ENCODE measurements at places on chromosomes 4 and X. TPM values are rescaled to one million over a fixed set of nuclear protein-coding genes. Genes with fewer than 3 reads are reported as not detected.

DNA sequence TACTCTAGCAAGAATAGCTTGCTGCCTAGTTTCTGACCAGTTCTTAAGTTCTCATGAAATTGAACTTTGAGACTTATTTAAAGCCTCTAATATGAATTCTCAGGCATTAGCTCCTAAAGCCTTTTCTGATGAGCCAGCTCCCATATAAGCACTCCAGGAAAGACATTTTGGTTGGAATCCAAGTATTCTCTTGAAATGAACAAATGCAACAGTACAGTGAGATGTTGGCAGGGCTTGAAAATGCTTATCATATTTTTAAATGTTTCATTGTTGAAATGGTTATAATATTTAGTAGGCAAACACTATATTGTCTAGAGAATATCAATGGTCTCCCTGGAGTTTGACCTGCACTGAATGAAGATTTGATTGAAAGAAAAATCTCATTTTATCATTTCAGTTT is 240.3 kb downstream of the ANK2 start:
- peaks cover 32% of the 10 kb centered on the region for H3K4me1 ChIP-seq
- H3K36me3 ChIP-seq = peaks cover 6% of the 10 kb centered on the region
- H3K27ac ChIP-seq = peak overlapping the region; percentile 24
- no peak overlapping the region for H3K4me3 ChIP-seq
- DNase-seq = no peak

- H3K27ac ChIP-seq = no peak overlapping the region
- DNase-seq = no peak
- H3K4me3 ChIP-seq = no peak overlapping the region
- no peaks in the 10 kb centered on the region for H3K36me3 ChIP-seq
- no peaks in the 10 kb centered on the region for H3K27me3 ChIP-seq
These were observed 90.2 kb upstream of the DCLK2 start for GRCh38 chr4:149988087-149988410.

DNA sequence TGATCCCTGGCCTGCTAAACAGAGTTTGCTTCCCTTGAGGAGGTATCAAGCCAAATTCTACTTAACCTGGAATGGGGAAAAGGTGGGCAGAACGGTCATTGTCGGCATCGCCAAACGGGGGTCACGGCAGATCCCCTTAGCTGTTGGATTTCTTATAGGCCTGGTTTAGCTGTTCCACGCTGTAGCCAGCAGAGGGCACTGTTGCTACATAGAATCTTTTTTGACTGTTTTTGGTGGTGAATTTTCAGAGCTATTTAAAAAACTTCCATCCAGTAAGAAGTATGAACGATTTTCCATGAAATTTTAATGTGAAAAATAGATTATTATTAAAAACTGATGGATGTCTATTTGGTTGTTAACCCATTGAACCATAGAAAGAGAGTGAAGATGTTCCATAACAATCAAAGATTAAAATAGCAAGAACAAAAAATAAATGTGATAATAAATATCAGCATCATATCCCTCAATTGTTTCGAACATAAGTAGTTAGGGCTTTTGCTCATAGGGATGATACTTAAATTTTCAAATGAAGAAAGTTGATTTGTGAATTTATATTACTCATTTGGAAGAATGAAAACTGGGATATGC is 56.6 kb downstream of the LINC00632 start:
- H3K27me3 ChIP-seq = peaks cover 16% of the 10 kb centered on the region
- DNase-seq = no peak
- H3K4me3 ChIP-seq = peak overlapping the region; percentile 59
- H3K27ac ChIP-seq = no peak overlapping the region

DNA sequence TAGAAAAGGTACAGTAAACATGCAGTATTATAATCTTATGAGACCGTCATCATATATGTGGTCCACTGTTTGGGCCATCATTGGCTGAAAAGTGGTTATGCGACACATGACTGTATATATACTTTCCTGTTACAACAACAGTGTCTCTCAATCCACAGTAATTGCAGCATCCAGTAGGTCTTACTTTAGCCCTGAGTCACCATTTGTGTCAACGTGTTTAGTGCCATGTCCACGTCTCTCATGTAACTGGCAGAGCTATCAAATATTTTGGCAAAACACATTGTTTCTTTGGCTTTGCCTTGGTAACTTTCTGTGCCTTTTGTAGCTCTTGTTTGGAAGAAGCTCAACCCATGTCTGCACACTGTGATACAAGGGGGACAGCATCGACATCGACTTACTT is 73.8 kb downstream of the CD38 start:
- H3K4me1 ChIP-seq = no peaks in the 10 kb centered on the region
- DNase-seq = no peak
- H3K27me3 ChIP-seq = no peaks in the 10 kb centered on the region
- H3K27ac ChIP-seq = no peak overlapping the region
- H3K4me3 ChIP-seq = no peak overlapping the region
- no peaks in the 10 kb centered on the region for H3K36me3 ChIP-seq

- H3K4me1 ChIP-seq = peaks cover 9% of the 10 kb centered on the region
- H3K4me3 ChIP-seq = no peak overlapping the region
- no peak for DNase-seq
These were observed 7.8 kb upstream of the BOD1L1 start for GRCh38 chr4:13635286-13635799.

DNA sequence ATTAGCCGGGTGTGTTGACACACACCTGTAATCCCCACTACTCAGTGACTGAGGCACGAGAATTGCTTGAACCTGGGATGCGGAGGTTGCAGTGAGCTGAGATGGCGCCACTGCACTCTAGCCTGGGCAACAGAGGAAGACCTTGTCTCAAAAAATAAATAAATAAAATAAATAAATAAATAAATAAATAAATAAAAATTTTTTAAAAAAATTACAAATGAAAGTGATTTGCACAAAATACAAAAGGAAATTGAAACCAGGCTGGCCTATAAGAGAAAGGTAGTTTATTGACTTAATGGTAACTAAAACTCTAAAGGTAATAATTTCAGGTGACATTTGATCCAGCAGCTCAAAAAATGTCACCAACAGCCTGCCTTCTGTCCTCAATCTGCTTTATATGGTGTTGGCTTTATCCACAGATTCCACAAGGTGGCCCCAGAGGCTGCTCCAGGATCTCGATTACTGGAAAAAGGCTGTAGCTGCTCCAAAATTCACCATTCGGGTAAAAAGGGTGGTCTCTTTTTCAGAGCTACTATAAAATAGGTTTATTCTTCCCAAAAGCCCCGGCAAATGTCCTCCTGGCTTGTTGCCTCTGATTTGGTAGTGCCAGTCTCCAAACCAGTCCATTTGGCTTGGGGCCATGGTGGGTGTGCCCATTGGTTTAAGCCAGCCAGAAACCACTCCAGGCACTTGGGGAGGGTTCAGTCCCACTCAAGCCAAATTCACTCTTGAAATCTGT is 61.4 kb upstream of the TRIM2 start:
- peak overlapping the region; percentile 38 for H3K4me3 ChIP-seq
- H3K36me3 ChIP-seq = no peaks in the 10 kb centered on the region
- peak; percentile 62 for DNase-seq

- H3K27me3 ChIP-seq = no peaks in the 10 kb centered on the region
- H3K27ac ChIP-seq = no peak overlapping the region
- H3K4me1 ChIP-seq = no peaks in the 10 kb centered on the region
- no peak for DNase-seq
- no peaks in the 10 kb centered on the region for H3K36me3 ChIP-seq
These were observed 425.4 kb downstream of the SLITRK2 start for GRCh38 chrX:146243041-146243440.

DNA sequence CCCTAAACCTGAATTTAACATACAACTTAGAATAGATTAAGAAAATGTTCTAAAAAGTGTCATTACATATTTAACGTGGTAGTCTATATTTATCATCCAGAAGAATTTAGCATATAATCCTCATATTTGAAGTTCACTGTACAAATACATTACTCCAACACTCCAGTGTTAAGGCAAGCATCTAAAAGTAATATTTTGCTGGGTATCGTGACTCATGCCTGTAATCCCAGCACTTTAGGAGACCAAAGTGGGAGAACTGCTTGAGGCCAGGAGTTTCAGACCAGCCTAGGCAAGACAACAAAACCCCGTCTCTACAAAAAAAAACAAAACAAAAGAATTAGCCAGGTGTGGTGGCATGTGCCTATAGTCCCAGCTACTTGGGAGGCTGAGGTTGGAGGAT is 24.8 kb downstream of the LRBA start:
- H3K4me1 ChIP-seq = no peaks in the 10 kb centered on the region
- H3K27me3 ChIP-seq = no peaks in the 10 kb centered on the region
- no peak overlapping the region for H3K27ac ChIP-seq
- DNase-seq = no peak

- no peaks in the 10 kb centered on the region for H3K27me3 ChIP-seq
- H3K36me3 ChIP-seq = peaks cover 87% of the 10 kb centered on the region
- H3K4me3 ChIP-seq = no peak overlapping the region
- no peak for DNase-seq
These were observed 39.5 kb downstream of the WDR1 start for GRCh38 chr4:10077076-10077475.

DNA sequence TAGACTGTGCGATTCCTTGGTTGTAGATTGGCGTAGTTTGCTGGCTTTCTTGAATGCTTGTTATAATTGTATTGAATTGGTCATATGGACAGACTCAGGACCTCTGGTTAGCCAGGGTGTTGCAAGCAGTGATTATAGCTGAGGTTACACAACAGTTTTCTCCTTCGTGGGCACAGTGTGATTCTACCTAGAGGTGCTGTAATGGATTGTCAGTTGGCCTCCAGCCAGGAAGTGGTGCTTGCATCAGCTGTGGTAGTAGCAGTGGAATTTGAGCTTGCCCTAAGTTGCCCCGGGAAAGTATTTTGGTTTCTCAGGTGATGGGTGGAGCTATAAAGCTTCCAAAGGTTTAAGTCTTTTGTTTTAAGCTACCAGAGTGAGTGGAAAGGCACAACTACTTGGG is 23.1 kb upstream of the GABRG1 start:
- H3K27ac ChIP-seq = no peak overlapping the region
- H3K4me1 ChIP-seq = no peaks in the 10 kb centered on the region
- DNase-seq = no peak
- no peaks in the 10 kb centered on the region for H3K36me3 ChIP-seq

- DNase-seq = no peak
- H3K27me3 ChIP-seq = no peaks in the 10 kb centered on the region
- no peaks in the 10 kb centered on the region for H3K4me1 ChIP-seq
- no peak overlapping the region for H3K4me3 ChIP-seq
- no peak overlapping the region for H3K27ac ChIP-seq
- H3K36me3 ChIP-seq = no peaks in the 10 kb centered on the region
These were observed 14.0 kb upstream of the ADH5 start for GRCh38 chr4:99102634-99103033.

GRCh38 chr4:106195435-106195950 is 120.5 kb downstream of the TBCK start:
- no peaks in the 10 kb centered on the region for H3K27me3 ChIP-seq
- no peak for DNase-seq
- H3K4me3 ChIP-seq = no peak overlapping the region
- H3K27ac ChIP-seq = no peak overlapping the region
- H3K36me3 ChIP-seq = peaks cover 32% of the 10 kb centered on the region

DNA sequence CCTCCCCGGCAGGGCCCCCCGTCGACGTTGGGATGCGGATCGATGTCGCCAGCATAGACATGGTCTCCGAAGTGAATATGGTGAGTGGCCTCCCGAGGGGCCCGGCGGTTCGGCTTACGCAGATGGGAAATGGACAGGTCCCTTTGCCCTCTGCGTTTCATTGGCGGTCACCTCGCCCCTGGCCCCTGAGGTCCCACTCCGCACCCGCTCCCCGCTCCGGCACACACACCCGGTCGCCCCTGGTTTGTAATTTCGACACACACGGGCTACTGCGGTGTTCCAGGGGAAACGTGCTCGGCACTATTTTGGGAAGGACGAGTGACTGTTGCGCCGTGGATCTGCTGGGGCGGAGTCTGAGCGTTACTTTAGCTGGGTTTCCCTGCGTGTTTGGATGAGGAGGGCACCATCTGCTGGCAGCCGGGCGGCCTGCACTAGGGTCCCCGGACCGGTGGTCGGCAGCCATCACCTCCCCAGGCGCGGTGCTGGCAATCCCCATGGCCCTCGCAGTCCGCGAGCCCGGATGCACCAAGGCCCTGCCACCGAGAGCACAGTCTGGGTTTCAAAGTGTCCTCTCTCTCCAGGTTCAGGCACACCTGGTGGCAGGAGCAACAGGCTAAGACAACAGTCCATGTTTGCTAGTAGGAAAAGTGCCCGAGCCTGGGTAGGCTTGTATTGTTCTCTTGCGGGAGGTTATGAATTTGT is 1.2 kb downstream of the GABRB1 start:
- H3K27ac ChIP-seq = peak overlapping the region; percentile 65
- peak overlapping the region; percentile 68 for H3K4me3 ChIP-seq
- H3K4me1 ChIP-seq = peaks cover 17% of the 10 kb centered on the region
- no peaks in the 10 kb centered on the region for H3K36me3 ChIP-seq
- peaks cover 35% of the 10 kb centered on the region for H3K27me3 ChIP-seq
- peak; percentile 46 for DNase-seq

DNA sequence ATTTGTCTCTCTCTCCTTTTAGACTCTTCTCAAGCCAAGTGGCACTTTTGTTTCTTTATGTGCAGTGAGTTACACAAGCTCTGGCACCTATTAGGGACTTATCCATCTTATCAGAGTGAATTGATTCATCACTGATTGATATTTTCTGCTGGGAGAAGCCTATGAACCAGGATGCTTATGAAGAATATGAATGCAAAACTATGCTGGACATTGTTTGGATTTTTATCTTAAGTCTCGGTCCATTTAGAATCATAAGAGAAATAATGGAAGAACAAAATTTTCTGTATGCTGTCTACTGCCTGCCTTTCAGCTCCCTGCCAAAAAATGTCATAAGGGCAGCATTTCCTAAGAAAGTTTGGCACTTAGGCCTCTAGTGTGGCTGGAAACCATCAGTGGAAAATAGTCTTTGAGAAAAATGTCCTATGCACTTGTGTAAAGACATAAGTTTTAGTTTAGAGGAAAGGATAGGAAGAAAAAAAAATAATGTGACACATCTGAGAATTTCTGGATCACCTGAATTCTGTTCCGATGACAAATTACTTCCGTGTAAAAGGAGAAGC is 365.7 kb upstream of the MAD2L1 start:
- H3K4me1 ChIP-seq = no peaks in the 10 kb centered on the region
- no peaks in the 10 kb centered on the region for H3K27me3 ChIP-seq

- H3K4me1 ChIP-seq = no peaks in the 10 kb centered on the region
- H3K27me3 ChIP-seq = no peaks in the 10 kb centered on the region
- DNase-seq = no peak
- H3K36me3 ChIP-seq = no peaks in the 10 kb centered on the region
These were observed 686.1 kb downstream of the GLUD2 start for GRCh38 chrX:121733514-121733913.

DNA sequence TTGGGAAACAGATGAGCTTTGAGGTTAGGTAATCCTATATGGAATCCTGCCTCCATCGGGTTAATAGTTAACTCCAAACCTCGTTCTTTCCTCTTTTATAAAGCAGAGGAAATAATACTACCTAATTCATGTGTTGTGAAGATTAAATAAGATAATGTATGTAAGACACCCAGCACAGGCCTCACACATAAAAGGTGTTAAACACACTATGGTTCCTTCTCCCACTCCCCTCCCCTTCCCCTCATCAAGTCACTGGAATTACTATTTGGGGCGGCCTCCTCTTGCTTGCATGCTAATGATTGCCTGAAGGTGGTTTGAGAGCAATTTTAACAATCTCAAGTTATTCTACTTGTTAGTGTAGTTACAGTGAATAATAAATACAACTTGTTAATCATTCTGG is 404.4 kb upstream of the RASGEF1B start:
- no peak for DNase-seq
- no peaks in the 10 kb centered on the region for H3K36me3 ChIP-seq
- no peaks in the 10 kb centered on the region for H3K4me1 ChIP-seq
- H3K27me3 ChIP-seq = peaks cover 12% of the 10 kb centered on the region
- no peak overlapping the region for H3K4me3 ChIP-seq

Gene ADH1A
- total RNA-seq = 0.36 TPM

Gene MYL5
- 4.5 TPM for total RNA-seq

Gene MUC7
- not detected for total RNA-seq

Gene PAPSS1
- 10.0 TPM for total RNA-seq

Gene FAM47E
- total RNA-seq = 3.0 TPM

All from left ventricle myocardium inferior (tissue), 1 donor.